ENCODE measurements at places on chromosomes 5 and 9.

DNA sequence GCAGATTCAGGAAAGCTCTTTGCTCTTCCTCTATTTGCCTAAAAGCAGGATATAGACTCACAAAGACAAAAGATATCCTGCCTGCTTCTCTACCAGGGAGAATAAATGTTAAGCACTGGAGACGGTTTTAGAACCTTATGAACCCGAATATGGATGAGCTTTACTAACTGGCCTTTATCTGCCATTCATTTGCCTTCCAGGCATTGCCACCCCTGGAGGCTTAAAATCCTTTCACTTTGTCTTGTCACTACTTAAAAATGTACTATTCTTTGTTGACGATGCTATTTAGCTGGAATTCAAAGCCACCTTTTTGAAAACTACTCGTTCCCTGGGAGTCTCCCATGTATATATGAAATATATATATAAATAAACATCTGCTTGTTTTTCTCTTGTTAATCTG is 23.2 kb upstream of the LVRN start:
- DNase-seq: no peak

GRCh38 chr5:80082731-80083100 is 47.6 kb downstream of the THBS4 start:
- peak; percentile 86 for DNase-seq

- DNase-seq: no peak
Observed at GRCh38 chr9:36051317-36051716, 14.6 kb downstream of the RECK start.

- DNase-seq: no peak
Observed at GRCh38 chr9:90741036-90741435, 60.6 kb upstream of the SYK start.

GRCh38 chr5:74865804-74866595 is at the start of gene FAM169A:
Gene FAM169A, minus strand, starts transcription at chr5:74866387. Its CDS starts 24,711 bp downstream, at chr5:74841676.
- DNase-seq: peak; percentile 75

GRCh38 chr9:133906932-133907910 is 84.9 kb downstream of the VAV2 start:
- DNase-seq: no peak

- no peak for DNase-seq
Observed at GRCh38 chr9:117465706-117466105, 50.8 kb upstream of the ASTN2 start.

DNA sequence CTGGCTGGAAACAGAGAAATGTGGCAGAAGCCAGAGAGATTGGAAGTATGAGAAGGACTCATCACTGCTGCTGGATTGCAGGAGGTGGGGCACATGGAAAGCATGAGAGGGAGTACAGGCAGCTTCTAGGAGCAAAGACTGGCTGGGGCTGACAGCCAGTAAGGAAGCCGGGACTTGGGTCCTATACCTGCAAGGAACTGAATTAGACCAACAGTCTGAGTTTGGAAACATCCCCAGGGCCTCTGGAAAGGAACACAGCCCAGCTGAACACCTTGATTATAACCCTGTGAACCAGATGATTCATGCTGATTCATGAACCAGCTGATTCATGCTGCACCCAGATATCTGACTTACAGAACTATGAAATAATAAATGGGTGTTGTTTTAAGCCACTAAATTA is 93.4 kb downstream of the OSTF1 start:
- no peak for DNase-seq

DNA sequence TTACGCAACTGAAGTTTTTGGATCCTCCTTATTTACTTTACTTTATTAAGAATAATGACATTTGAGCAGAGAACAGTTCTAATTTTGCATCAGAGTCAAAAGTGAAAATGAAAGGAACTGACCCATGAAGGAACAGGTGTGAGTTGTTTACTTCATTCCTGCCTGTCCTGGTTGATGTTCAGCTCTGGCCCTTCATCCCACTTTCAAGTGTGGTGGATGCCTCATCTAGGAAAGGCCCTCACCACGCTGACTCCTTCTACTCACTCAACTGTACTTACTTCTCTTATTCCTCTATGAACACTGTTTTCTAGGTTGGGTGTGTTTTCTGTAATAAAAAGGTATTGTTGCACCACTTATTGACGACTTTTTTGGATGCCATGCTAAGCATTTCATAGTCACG is 61.8 kb upstream of the PLEKHG4B start:
- DNase-seq: no peak

DNA sequence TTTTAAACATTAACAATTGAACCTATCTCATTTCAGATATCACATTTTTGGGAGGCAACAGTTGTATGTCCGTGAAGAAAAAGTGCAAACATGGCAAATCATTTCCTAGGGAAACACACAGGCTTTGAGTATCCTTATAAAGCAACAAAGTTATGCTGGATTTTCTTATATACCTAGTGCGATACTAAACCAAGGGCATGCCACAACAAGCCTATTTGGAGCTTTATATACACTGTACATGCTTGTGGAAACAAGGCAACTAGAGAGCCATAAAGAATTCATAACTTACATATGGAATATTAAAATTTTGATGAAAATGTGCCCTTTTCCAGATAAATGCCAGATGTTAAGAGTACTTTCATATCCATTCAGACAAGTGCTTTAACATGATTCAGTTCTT is 191.4 kb downstream of the DCP2 start:
- no peak for DNase-seq

DNA sequence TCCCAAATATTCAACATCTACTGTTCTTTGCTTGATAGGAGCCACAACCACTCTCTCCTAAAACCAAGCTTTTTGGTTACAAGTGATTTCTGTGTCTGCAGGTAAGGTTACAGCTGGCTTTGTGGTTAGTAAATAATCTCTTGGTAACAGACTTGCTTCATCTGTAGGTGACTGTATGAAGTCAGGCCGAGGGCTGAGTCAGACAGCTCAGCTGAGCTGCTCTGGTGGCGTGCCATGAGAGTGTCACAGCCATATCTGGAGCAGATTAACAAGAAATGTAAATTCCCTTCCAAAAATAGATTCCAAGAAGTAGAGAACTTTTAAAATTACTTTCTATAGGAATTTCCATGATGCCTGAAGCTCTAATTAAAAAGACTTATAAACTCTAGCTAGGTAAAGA is 23.7 kb upstream of the TAS2R1 start:
- DNase-seq: peak; percentile 85

GRCh38 chr5:7244208-7244607 is 151.7 kb upstream of the ADCY2 start:
- DNase-seq: no peak

DNA sequence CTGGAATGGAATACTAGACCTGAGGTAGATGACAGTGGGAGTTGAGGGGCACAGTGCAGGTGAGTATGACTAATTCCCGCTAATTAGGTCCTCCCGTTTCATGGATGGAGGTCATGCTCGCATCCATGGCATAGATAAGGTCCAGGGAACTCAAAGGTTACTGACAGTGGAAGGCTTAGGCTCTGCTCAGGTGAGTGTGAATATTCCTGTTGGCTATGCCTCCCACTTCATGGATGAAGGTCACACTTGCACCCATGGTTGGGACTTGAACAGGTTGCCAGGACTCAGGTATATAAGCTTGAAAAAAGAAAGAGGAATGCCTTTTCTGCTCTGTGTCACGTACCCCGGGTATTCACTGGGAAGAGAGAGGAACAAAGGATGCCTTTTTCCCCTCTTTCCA is 19.8 kb upstream of the UNC13B start:
- DNase-seq: no peak

DNA sequence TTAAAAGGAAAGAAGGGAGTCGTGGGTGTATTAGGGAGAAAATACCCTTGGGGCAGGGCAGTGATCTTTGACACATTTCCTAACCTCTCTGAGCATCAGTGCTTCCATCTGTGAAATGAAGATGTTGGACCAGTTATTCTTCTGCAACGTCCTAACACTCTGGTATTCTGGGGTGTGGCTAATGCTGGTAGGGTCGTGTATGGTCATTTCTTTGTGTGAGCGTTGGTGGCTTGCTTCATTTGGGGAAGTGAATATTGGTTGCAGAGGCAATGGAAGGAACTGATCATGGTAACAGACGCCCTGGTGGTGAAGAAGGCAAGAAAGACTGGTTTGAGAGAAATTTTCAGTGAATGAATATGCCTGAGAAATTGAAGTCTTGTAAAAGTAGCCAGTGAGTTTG is 67.9 kb upstream of the TTC23L start:
- no peak for DNase-seq

DNA sequence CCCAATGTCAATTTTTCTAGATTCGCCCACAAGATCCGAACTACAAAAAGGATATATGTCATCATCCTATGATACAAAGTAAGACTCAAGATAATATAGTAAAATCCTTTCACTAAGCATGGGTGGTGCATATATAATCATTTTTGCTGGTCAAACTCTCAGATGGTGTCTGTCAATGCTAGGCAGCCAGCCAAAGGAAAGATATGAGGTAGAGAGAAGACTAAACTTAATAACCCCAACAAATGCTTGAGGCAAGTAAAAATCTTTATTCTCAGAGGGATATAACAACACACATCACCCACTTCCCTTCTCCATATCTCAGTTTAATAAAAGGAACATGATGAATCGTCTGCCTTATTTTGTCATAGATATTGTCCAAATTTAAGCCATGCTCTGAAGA is 841.2 kb upstream of the DMAC1 start:
- no peak for DNase-seq

DNA sequence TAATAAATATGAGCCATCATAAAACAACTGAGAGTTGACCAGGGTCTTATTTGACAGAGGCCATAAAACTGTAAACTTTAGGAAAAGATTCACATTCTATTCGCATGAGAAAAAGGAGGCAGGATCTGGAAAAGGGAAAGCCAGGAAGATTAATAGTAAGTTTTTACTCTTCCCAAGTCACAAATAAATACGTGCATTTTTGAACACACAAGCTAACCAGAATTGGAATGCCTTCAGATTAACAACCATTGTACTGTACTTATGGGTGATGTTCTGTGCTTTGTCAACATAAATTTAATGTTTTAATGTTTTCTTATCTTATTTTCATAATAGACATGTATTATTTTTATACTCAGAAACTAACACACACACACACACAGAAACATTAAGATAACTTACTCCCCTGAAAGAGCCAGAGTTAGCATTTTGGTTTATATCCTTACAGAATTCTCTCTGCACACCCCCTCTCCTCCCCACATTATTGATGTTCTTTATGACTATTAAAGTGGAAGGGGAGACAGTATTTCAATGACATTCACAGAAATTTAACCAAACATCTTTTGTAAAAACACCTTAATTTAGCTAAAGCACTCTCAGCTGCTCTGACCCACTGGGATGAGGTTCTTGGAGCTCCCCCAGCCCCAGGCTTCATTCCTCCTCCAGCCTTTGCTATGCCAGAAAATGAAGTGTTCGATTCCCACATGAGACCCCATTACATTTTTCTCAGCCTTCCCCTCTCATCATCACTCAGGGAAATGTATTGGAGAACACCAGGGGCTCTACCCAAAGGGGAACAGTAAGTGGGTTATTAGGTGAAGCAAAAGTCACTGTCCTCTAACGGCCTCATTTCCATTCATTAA is 155.5 kb downstream of the ESM1 start:
- DNase-seq: no peak

DNA sequence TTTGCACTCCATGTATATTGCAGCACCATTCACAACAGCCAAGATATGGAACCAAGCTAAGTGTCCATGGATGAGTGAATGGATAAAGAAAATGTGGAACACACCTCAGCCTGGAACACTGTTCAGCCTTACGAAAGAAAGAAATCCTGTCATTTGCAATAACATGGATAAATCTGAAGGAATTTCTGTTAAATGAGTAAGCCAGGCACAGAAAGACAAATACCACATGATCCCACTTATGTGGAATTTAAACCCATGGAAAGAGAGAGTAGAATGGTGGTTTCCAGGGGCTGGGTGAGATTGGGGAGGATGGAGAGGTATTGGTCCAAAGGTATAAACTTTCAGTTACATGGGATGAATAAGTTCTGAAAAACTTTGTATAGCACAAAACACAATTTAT is 228.9 kb upstream of the CD180 start:
- no peak for DNase-seq

DNA sequence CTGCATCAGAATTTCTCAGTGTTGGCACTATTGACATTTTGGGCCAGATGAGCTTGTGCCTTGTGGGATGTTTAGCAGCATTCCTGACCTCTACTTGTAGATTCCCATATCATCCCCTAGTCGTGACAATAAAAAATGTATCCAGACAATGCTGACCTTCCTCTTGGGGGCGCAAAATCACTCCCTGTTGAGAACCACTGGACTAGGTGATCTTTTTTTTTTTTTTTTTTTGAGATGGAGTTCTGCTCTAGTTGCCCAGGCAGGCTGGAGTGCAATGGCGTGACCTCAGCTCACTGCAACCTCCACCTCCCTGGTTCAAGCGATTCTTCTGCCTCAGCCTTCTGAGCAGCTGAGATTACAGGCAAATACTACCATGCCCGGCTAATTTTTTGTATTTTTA is 22.6 kb downstream of the STXBP1 start:
- no peak for DNase-seq

DNA sequence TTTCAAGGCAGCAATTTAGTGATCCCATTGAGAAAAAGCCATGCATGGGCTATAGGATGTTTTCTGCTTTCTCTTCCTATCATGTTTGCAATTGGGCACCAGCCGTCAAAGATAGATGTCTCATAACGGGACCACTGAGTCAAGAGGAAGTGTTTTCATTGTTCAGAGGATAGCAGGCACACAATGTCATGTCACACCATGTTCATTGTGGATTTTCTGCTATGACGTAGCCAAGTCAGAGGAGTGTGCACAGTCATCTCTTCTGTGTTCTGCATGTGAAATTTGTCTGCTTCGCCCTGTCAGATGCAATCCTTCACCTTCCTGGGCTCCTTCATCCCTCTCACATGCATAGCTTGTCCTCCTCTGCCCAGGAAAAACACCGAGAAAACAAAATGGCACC is 106.0 kb downstream of the CD180 start:
- no peak for DNase-seq

GRCh38 chr9:34454571-34455065 is 3.8 kb downstream of the FAM219A start:
- DNase-seq: peak; percentile 33

GRCh38 chr9:127283917-127284497 is 19.4 kb downstream of the GARNL3 start:
- DNase-seq: peak; percentile 29

GRCh38 chr9:116980582-116981120 is 293.5 kb downstream of the TRIM32 start:
- no peak for DNase-seq

DNA sequence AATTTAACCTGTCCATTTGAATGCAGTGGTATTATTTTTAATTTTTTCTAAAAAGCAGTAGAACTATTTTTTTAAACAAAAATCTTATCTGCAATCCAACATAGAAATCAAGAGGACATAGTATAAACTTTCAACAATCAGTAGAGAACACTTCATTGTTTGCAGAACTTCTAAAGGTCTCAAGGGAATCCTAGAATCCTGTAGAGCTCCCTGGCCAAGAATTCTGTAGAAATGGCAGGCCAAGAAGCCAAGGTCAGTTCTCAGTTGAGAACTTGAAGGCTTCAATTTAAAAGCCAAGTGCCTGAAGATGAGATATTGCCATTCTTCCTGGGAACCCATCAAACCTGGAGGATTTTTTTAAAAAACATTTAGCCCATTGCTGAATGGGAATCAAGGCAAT is 199.2 kb upstream of the KLF4 start:
- DNase-seq: no peak

DNA sequence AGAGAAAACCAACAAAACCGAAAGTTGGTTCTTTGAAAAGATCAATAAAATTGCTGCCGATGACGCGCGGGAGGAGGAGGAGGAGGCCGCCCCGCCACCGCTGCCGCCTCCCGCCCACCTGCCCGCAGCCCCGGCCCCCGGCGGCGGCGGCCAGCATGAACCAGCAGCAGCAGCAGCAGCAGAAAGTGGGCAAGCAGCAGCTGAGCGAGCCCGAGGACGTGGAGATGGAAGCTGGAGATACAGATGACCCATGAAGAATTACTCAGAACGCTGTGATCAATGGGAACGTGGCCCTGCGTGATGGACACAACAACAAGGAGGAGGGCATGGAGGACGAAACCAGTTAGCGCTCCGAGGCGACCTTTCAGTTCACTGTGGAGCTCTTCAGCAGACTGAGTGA is 53.9 kb upstream of the EFNA5 start:
- no peak for DNase-seq
